Brain (organoid and tissue), 16 donors: ENCODE measurements at places on chromosomes 4 and X.

DNA sequence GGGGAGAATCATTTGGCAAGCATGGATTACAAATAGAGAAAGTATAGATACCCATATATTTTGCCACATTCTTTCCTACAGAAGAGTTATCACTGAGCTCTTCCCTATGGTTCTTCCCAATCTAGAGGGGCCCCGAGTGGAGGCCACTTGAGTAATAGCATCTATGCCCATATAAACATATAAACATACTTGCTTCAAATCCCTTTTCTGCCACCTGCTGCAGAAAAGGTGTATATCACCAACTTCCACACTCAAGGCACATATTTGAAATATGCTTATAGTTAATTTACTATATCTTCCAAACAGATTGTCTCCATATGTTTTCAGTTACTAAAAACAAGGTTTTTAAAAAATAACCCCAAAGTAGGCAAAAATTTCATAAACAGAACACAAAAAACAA lies 642.8 kb upstream of the DIPK2B start:
- DNase-seq = no peak

DNA sequence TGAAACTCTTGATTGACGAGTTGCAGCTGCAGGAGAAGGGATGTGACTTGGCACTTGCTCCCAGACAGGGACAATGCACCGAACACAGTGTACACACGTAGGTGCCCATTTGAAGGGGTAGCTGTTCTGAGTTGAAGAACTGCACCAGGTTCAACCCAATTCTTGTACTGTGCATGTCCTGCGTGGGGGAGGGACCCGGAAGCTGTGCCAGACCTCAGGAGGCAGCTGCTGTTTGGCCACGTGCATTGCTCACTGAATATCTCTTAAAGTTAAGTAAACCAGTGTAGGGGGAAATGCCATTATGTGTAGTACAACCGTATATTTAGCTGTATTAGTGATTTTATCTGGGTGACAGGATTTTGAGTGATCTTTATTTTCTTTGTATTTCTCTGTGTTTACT lies 12.0 kb upstream of the RBBP7 start:
- peak; percentile 45 for DNase-seq

GRCh38 chr4:185567381-185568376 lies 32.4 kb upstream of the PDLIM3 start:
- peak; percentile 77 for DNase-seq

GRCh38 chrX:79704325-79704724 lies 310.2 kb upstream of the TBX22 start:
- no peak for DNase-seq

- peak; percentile 13 for DNase-seq
Measured at GRCh38 chrX:151815398-151815797, 80.9 kb downstream of the CNGA2 start.
